ENCODE measurements at places on chromosomes 7 and 10. TPM values are rescaled to one million over a fixed set of nuclear protein-coding genes. Genes with fewer than 3 reads are reported as not detected.

- no peak overlapping the region for H3K4me3 ChIP-seq
- peaks cover 3% of the 10 kb centered on the region for H3K4me1 ChIP-seq
- peaks cover 11% of the 10 kb centered on the region for H3K36me3 ChIP-seq
- DNase-seq, result no peak
These were observed 92.8 kb upstream of the CAPZA2 start for GRCh38 chr7:116769546-116769945.

DNA sequence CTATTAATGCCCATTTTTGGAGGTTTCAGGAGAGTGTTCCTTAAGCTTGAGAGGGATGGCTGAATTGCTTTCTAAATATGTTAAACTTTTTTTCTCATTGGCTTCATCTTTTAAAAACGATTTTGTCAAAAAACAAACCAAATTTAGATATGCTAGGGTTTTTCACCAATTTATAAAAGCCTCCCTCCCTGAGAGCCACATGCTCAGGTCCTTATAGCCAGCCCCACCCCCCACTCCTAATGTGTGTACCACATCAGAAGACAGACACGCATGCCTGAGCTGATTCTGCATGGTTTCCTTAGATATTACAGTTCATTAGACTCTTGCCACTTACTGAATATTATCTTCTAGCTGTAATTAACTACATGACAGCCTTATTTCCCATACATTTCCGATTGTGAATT, 2.0 kb downstream of the CUL1 start:
- peak overlapping the region; percentile 97 for H3K4me3 ChIP-seq
- peak overlapping the region; percentile 99 for H3K27ac ChIP-seq
- H3K4me1 ChIP-seq, result peaks cover 56% of the 10 kb centered on the region
- no peak for DNase-seq

Gene CTAGE4
- not detected for total RNA-seq

Gene CDC14C
- not detected for total RNA-seq

DNA sequence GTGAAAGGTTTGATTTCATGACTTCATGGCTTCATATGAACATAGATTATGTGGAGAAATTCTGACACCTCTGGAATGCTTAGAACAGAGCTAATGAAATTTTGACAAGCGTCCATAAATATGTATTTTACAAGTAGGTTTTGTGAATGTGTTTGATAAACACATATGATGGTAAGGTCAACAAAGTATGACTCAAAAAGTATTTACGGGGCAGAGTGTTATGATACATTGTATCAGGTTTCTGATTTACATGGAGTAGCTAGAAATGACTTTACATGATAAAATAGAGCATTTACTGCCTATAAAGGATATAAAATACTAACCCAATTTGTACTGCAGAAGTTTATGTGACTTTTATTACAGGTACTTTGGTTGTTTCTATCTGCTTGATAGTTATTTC, 206.3 kb downstream of the MDFIC start:
- no peak overlapping the region for H3K4me3 ChIP-seq
- no peak overlapping the region for H3K27ac ChIP-seq
- H3K4me1 ChIP-seq, result no peaks in the 10 kb centered on the region
- H3K36me3 ChIP-seq, result no peaks in the 10 kb centered on the region

Gene COL26A1
- not detected for total RNA-seq

Gene CLEC5A
- 0.91 TPM for total RNA-seq

DNA sequence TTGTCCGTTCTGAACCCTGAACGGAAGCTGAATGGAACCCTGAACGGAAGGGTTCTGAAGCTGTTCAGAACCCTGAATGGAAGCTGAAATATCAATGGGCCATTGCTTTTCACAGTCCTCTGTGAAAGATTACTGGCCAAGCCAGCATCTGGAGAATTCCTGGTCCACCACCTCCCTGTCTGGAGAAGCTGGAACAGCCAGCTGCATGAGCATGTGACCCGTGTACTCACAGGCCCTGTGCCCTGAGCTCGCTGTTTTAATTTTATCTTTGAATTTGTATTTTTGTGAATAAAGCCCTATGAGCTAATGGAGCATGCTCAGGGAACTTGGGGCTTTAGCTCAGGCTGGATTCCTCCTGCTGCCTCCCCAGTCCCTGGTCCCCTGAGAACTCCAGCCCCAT, 37.2 kb downstream of the HTRA1 start:
- peak overlapping the region; percentile 15 for H3K27ac ChIP-seq
- H3K36me3 ChIP-seq, result no peaks in the 10 kb centered on the region
- no peak for DNase-seq
- no peak overlapping the region for H3K4me3 ChIP-seq

DNA sequence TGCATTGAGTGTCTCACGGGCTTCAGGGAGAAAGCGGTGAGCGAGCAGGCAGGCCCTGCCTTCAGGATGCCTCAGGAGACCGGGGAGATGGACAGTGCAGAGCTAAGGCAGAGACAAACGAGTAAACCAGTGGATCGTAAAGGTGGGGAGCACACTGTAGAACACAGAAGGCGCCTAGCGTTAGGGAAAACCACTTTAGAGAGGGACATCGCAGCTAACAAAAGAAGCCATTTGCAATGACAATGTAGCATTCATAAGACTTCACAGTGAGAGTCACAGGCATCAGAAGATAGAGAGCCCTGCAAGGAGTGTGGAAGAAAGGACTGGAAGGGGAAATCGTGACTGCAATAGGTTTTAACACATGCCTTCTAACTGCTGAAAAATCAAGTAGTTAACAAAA, 54.9 kb upstream of the TMEM273 start:
- no peak overlapping the region for H3K27ac ChIP-seq
- no peaks in the 10 kb centered on the region for H3K4me1 ChIP-seq
- H3K27me3 ChIP-seq, result no peaks in the 10 kb centered on the region
- DNase-seq, result no peak
- H3K4me3 ChIP-seq, result no peak overlapping the region

DNA sequence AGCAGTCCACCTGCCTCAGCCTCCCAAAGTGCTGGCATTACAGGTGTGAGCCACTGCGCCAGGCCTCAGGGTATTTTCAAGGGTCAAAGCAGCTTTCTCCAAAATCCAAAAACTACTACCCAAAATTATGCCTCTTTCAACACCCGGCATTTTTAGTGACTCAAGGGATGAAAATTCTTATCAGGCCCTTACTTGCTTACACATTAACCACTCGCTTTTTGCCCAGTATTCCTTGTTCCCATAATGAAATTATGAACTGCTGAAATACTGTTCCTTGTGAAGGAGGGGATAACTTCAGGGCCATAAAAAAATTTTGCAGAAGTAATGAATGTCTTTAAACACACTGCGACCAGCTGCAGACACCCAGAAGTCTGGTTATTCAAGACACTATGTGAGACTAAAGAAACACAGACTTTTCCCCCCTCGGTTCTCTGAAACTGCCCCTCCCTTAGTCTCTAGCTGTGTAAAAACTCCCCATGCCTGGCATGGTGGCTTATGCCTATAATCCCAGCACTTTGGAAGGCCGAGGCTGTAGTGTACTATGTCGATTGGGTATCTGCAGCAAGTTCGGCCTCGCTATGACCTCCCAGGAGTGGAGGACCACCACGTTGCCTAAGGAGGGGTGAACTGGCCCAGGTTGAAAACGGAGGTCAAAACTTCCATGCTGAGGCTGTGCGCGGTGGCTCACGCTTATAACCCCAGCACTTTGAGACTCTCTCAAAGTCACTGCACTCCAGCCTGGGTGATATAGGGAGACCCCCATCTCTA, 12.0 kb downstream of the FXYD4 start:
- H3K4me3 ChIP-seq, result no peak overlapping the region
- H3K4me1 ChIP-seq, result no peaks in the 10 kb centered on the region
- no peak overlapping the region for H3K27ac ChIP-seq

Gene TOMM7
- 704 TPM for total RNA-seq

GRCh38 chr7:53485354-53485753, 449.9 kb downstream of the POM121L12 start:
- no peak overlapping the region for H3K27ac ChIP-seq
- H3K4me1 ChIP-seq, result no peaks in the 10 kb centered on the region
- no peak for DNase-seq
- no peaks in the 10 kb centered on the region for H3K36me3 ChIP-seq
- no peak overlapping the region for H3K4me3 ChIP-seq
